Lower leg skin (tissue), 4 donors: ENCODE measurements at places on chromosomes 7 and 10.

- no peak for DNase-seq
These were observed 126.7 kb downstream of the TPST1 start for GRCh38 chr7:66331883-66332282.

GRCh38 chr7:108452707-108453106, 3.5 kb downstream of the NRCAM start:
- no peak for DNase-seq

- no peak for DNase-seq
These were observed 558.2 kb upstream of the PFKP start for GRCh38 chr10:2509081-2509531.

GRCh38 chr7:36400036-36400435, 10.4 kb downstream of the ANLN start:
- no peak for DNase-seq

GRCh38 chr10:85235258-85235657, 906.9 kb downstream of the CCSER2 start:
- no peak for DNase-seq

DNA sequence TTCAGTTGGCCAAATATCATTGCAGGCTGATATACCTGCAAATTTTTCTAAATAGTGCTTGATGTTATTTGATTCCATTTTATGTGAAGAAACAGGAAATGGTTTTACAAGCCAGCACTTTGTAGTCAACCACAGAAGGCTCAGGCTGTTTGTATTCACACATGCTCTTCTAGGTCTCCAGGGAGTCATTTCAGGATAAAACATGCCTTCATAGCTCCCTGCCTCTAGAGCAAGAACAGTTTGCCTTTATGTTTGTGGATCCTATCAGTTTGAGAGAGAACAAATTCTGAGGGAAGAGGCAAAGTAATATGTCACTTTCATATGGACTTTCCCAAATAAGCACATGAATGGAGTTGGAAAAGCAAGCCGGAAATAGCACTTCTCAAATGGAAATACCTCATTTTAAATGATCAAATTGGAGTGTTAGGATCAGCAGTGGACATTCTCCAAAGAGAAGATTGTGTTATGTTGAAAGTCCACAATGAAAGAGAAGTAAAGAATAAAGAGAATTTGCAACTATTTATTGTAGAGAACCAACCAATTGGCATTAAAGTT, 277.6 kb downstream of the KCND2 start:
- DNase-seq: no peak

- DNase-seq: no peak
These were observed 51.4 kb downstream of the DNMBP start for GRCh38 chr10:99958302-99958701.

GRCh38 chr7:121936951-121937623, 64.1 kb downstream of the PTPRZ1 start:
- no peak for DNase-seq

- DNase-seq: no peak
These were observed 246.1 kb downstream of the CREB5 start for GRCh38 chr7:28658381-28658780.
